D341Med (cell line): ENCODE measurements at places on chromosomes 5 and 9.

DNA sequence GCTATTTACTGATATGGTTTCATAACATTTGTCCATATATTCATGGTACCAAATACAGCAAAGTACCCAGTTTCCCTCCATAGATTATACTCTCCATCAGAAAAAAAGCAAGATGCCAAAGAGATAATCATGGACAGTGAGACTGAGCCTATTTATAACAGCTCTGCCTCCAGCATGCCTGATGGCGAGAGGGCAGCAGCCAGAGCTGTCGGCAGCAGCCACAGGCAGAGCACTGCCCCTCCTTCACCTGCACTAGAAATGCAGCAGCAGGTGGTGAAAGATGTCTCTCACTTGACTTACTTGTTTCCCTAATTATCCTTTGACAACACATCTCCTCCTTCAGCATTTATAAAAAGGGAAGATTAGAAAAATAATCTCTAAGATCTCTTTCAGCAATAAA, 32.4 kb downstream of the CTNNAL1 start:
- DNase-seq = no peak

- DNase-seq = no peak
Measured at GRCh38 chr5:97480313-97480712, 297.3 kb upstream of the RIOK2 start.

- no peak for DNase-seq
Measured at GRCh38 chr5:146695646-146696045, 179.7 kb upstream of the GPR151 start.

GRCh38 chr9:113705928-113706519, 170.1 kb upstream of the ZNF618 start:
- DNase-seq = no peak

- DNase-seq = peak; percentile 12
Measured at GRCh38 chr5:109105631-109106267, 304.0 kb downstream of the PJA2 start.

GRCh38 chr9:90851444-90851843, 49.8 kb downstream of the SYK start:
- no peak for DNase-seq

DNA sequence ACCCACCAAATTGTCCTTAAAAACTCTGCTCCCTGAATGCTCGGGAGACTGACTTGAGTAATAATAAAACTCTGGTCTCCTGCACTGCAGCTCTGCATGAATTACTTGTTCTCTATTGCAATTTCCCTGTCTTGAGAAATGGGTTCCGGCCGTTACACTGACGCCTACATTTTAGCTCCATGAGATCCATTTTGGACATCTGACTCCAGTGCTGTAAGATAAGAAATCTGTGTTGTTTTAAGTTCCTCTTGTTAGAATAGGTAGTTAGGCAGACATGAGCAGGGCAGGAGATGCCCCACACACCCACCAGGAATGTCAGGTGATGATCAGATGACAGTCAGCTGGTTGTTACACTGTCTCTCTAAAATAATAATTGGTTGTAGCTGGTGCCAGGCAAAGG, 125.8 kb upstream of the SHB start:
- DNase-seq = no peak

GRCh38 chr5:59592101-59592500, 301.4 kb downstream of the PDE4D start:
- DNase-seq = no peak

- peak; percentile 9 for DNase-seq
Measured at GRCh38 chr9:134034215-134035040, 9.1 kb downstream of the BRD3OS start.

DNA sequence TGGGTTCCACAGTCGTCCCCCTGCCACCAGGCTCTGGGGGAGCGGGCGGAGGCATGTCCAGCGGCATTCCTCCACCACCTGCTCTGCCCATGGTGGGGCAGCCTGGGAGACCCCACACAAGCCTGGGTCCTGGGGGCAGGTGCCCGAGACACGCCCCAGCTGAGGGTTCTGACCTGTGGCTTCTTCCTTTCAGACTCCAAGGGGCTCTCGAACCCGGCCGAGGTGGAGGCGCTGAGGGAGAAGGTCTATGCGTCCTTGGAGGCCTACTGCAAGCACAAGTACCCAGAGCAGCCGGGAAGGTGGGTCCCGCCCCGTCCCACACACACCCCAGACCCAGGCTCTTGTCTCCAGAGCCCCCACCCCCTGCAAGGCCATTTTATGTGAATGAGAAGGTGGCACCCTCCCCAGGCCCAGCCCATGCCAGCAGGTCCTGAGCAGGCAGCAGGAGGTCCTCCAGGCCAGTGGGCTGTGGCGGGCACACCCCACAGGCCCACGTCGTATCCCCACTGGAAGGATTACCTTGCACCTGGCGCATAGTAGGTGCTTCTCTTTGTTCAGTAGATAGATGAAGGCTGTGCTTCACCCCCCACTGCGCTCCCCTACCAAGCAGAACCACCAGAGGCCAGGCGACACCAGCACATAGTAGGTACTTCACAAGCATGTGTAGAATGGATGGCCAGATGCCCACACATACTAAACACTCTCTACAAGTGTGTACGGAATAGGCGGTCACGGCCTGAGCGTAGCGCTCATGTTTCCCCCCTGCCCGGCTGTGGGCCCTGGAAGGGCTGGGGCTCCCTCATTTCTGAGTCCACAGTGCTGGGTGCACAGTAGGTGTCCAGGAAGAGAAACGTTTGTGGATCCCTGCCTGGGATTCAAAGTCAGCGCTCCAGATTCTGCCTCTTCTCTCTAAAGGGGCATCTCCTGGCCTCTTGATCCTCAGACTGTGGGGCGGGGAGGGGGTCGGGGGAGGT, 107.9 kb downstream of the RXRA start:
- DNase-seq = no peak

DNA sequence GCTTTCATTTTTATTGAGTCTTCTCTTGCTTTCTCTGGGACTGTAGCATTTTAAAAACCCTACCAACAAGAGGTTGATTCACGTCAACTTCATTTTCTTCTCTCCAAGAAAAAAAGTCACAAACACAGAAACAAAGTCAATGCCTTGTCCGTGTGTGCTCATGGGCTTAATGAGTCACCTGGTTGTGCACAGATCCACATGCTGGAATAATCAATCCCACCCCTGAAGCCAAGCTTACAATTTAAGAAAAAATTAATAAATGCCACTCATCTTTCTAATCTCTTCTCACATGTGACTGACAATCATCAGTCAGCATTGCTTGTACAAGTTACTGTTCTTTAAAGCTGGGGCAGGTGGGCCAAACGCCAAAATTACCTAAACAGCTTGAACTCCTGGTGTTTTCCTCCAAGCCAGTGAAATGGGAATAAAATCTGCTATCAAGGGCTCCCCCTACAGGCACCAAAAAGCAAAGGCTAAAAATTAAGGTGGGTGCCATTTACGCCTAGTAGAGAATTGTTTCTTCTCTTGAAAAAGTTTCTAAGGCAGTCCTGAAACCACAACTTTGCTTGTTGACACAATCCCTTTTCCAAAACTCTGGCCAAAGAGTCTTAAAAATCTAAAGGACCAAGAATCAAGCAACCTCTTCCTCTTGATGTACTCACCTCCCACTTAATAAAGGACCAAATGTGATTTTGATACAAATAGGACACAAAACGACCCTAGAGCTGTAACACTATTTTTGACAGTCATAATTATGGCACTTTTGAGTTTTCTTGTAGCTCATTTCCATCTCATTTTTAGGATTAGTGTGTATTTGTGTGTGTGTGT, 21.3 kb downstream of the TRMO start:
- peak; percentile 65 for DNase-seq

DNA sequence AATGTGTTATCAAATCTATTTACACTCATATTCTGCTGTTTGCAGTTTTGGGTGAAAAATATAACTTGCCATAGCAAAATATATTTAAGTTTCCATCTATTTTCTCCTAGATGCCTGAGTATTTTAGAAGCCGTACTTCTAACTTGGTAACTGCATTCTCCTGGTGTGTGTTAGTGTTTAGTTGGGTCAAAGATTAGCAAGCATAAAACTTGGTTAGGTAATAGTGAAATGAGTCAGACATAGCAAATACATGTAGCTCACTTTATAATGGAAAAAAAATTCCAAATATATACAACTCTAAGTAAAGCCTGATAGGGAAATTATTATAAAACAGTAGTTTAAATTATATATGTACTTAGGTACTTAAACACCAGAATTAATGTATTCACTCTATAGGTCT, 640.7 kb upstream of the ST8SIA4 start:
- DNase-seq = no peak
